Cardiac muscle cell (in vitro differentiated cells and primary cell): ENCODE measurements at places on chromosomes 6 and 20. TPM values are rescaled to one million over a fixed set of nuclear protein-coding genes. Genes with fewer than 3 reads are reported as not detected.
A peak's percentile ranks its signal among the peaks of the same experiment; 100 is the strongest.

GRCh38 chr6:159466926-159467325 is 226.1 kb downstream of the SOD2 start:
- no peak overlapping the region for H3K27ac ChIP-seq
- H3K4me1 ChIP-seq: no peaks in the 10 kb centered on the region
- DNase-seq: no peak
- no peaks in the 10 kb centered on the region for H3K27me3 ChIP-seq

GRCh38 chr6:17519120-17519519 is 81.0 kb upstream of the FAM8A1 start:
- H3K4me1 ChIP-seq: no peaks in the 10 kb centered on the region
- no peak overlapping the region for H3K4me3 ChIP-seq
- DNase-seq: no peak
- peaks cover 26% of the 10 kb centered on the region for H3K36me3 ChIP-seq

DNA sequence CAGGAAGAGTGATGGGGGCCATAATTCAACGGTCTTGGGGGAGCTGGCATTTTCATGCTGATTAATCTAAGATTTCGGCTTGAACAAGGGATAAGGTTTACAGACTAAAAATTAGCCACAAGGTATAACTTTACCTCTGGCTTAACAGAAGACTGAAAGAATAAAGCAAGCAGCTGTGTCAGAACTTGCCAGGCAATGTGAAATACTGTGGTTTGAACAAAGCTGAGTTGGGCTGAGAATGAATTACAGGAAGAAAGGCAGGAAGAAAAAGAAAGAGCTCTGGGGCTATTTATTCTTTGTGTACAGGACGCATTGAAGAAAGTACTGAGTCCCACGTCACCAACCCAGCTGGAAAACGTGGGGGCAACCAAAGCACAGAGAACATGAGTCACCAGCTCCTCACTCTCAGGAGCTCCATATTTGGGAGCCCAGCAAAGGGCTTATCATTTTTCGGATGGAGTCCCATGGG is 121.5 kb upstream of the NEDD9 start:
- H3K27me3 ChIP-seq: no peaks in the 10 kb centered on the region
- no peaks in the 10 kb centered on the region for H3K4me1 ChIP-seq
- H3K27ac ChIP-seq: no peak overlapping the region
- peak; percentile 90 for DNase-seq
- H3K36me3 ChIP-seq: no peaks in the 10 kb centered on the region

- H3K36me3 ChIP-seq: no peaks in the 10 kb centered on the region
- H3K27me3 ChIP-seq: peaks cover 5% of the 10 kb centered on the region
- H3K4me1 ChIP-seq: no peaks in the 10 kb centered on the region
- no peak overlapping the region for H3K27ac ChIP-seq
- no peak for DNase-seq
- H3K4me3 ChIP-seq: no peak overlapping the region
These were observed 43.3 kb upstream of the EDN1 start for GRCh38 chr6:12246900-12247299.

- H3K36me3 ChIP-seq: no peaks in the 10 kb centered on the region
- no peak for DNase-seq
- H3K4me1 ChIP-seq: peaks cover 4% of the 10 kb centered on the region
- H3K4me3 ChIP-seq: no peak overlapping the region
- H3K27ac ChIP-seq: no peak overlapping the region
- H3K27me3 ChIP-seq: no peaks in the 10 kb centered on the region
These were observed 347.7 kb downstream of the PRKN start for GRCh38 chr6:162379757-162380409.

DNA sequence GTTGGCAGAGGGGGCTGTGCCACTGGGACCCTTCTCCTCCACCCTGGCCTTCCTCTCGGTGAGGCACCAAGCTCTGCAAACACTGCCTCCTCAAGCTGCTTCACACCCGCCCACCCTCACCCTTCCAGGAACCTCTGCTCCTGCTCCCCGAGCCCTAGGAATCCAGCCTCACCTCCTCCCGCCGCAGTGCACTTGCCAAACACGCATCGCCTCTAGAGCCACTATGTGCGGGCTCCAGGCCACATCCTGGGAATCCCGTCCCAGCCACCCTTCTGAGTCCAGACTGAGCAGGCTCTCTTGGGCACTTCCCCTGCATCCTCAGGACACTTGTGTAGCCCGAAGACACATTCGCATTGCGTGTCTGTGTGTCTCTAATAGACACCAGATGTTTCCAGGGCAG is 18.5 kb downstream of the PSMG4 start:
- DNase-seq: no peak
- no peak overlapping the region for H3K27ac ChIP-seq
- peaks cover 12% of the 10 kb centered on the region for H3K4me1 ChIP-seq
- no peaks in the 10 kb centered on the region for H3K27me3 ChIP-seq
- no peak overlapping the region for H3K4me3 ChIP-seq

DNA sequence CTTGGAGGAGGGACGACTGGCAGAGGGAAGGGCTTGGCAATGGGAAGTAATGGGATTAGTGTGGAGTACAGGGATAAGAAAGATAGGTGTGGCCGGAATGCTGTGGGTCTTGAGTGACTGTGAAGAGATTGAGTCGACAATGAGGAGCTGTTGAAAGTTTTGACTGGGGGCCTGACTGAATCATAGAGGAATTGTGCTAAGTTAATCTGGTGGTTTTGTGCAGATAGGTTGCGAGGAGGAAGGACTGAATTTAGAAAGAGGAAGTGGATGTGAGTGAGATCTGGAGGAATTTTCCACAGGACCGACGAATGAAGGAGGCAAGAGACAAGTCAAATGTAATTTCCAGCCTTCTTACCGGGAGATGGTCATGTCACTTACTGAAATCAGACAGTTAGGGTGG is 143.9 kb upstream of the RALGAPA2 start:
- no peak for DNase-seq
- H3K27me3 ChIP-seq: peaks cover 11% of the 10 kb centered on the region
- no peaks in the 10 kb centered on the region for H3K4me1 ChIP-seq
- H3K36me3 ChIP-seq: no peaks in the 10 kb centered on the region

- H3K4me1 ChIP-seq: peaks cover 5% of the 10 kb centered on the region
- H3K27me3 ChIP-seq: no peaks in the 10 kb centered on the region
- H3K27ac ChIP-seq: no peak overlapping the region
These were observed 8.8 kb downstream of the RANBP9 start for GRCh38 chr6:13702809-13703302.

DNA sequence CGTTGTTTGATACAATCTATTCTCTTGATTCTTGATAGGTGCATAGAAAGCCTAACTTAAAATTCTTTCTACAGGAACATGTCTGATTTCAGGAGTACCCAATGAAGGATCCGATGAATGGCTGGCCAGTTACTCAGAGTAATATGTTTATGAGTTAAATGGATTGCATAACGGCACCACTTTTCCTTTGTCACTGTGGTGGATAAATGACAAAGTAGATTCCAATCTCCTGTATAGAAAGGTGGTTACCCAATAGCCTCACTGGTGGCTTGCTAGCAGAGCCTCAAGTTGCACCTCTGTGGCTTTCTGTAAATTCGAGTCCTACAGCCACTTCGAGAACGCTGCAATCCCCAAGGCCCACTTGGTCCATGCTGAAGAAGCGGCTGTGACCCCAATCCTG is 28.4 kb downstream of the LHFPL5 start:
- H3K27ac ChIP-seq: no peak overlapping the region
- peaks cover 13% of the 10 kb centered on the region for H3K36me3 ChIP-seq
- H3K27me3 ChIP-seq: no peaks in the 10 kb centered on the region
- H3K4me3 ChIP-seq: no peak overlapping the region

DNA sequence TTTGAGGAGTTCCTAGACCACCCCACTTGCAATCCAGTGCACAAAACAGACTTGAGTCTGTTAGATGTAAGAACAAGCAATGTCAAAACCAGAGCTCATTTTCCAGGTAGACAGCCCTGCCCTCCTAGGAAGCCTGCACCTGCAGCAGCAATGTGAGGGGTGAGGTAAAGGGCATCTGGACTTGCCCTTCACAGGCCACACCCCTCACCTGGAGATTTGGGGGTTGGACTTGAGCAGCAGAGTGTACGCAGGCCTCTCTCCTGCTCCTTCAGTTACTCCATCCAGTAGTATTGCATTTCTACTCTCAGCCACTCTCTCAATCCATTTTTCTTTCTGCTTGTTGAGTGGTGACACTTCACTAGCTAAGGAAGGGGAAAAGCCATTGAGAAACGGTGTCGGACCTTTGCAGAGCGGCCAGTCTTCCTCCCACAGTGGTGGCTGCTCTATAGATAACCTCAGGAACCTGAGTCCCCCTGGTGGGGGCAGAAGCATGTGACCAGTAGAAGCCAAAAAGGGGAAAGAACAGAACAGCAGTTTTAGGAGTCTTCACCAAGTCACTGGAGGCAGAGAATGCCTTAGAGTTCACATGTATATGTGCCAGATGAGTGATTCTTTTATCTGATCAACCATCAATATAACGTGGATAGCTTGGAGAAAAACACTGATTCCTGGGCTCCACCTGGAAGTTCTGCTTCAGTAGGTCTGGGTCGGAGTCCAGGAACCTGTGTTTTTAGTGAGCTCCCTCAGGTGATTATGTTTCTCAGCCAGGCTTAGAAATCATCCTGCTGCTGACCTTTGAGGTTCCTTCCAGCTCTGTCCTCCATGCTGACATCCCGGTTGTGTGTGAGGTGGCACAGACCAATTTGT is 28.0 kb downstream of the ARFGEF2 start:
- peaks cover 46% of the 10 kb centered on the region for H3K4me1 ChIP-seq
- H3K27me3 ChIP-seq: no peaks in the 10 kb centered on the region
- H3K36me3 ChIP-seq: no peaks in the 10 kb centered on the region
- no peak overlapping the region for H3K4me3 ChIP-seq

Gene FAM210B
- total RNA-seq: 64.2 and 69.6 TPM in 2 replicates

Gene MYB
- total RNA-seq: 0.21 and 0.56 TPM in 2 replicates

Gene GTSF1L
- total RNA-seq: not detected in 2 replicates

Gene PCK1
- total RNA-seq: 0.04 and 1.6 TPM in 2 replicates

Gene KIAA0408
- total RNA-seq: 0.07 and 0.27 TPM in 2 replicates
